ENCODE measurements at places on chromosomes 3 and 15. TPM values are rescaled to one million over a fixed set of nuclear protein-coding genes. Genes with fewer than 3 reads are reported as not detected.

DNA sequence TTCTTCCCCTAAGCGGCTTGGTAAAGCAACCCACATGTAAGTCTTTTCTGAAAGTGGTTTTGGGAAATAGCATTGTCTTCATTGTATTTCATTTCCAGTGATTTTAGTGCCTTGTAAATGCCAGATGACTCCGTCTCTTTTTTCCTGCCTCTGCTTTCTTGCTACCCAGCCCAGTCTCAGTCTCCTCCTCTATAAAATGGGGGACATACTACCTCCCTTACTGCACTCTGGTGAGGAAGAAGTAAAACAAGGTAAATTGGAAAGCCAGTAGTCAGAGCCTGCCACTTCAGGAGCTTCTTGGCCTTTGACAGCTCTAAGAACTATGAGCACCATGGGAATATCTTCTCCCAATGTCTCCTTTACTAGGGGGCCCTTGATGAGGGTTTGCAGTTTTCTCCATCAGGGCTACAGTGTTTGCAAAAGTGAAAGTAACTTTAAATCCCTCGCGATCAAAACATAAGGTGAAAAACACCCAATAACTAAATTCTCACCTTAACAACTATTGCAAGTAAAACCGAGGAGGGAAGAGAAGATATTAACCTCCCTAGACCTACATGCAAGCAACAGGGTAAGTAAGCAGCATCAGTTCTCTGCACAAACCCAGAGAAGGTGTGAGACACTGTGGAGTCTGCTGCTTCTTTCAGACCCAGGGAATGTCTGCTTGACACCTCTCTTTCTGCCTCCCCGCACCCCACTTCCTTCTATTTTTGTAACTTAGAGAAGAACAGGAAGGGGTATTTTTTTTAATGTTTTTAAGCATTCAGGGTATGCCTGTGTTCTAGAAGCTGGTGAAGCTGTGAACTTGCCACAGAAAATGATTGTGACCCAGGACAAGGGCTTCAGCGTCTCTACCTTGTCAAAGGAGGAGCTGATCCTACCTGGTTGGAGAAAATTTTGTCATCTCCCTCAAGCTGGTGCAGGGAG, 159.1 kb upstream of the EOMES start:
- peak; percentile 57 for DNase-seq

CDV3 gene
- total RNA-seq: 228 TPM

- DNase-seq: no peak
Measured at GRCh38 chr3:171832989-171833388, 10.2 kb upstream of the TMEM212 start.

- DNase-seq: no peak
Measured at GRCh38 chr3:47867451-47868044, 64.6 kb downstream of the DHX30 start.

LRRC49 gene
- 0.39 TPM for total RNA-seq

GRCh38 chr15:101531170-101531569, 41.7 kb upstream of the PCSK6 start:
- DNase-seq: no peak

GRCh38 chr15:62603742-62604141, 438.7 kb upstream of the C2CD4B start:
- no peak for DNase-seq

GRCh38 chr15:68470049-68470742, 38.2 kb upstream of the ITGA11 start:
- no peak for DNase-seq

TMEM207 gene
- total RNA-seq: not detected

DNA sequence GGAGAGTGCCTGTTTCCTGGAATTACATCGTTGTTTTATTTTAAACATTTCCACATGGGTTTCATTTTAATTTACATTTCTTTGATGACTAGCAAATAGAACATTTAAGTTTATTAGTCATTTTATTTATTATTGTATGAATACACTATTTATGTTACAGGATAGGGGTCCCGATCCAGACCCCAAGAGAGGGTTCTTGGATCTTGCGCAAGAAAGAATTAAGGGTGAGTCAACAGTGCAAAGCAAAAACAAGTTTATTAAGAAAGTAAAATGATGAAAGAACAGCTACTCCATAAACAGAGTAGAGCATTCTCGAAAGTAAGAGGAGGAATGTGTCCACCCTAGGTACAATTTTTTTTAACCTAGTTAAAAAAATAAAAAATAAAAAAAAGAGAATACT, 539.5 kb downstream of the NAALADL2 start:
- no peak for DNase-seq

TM4SF1 gene
- not detected for total RNA-seq

LOXL1 gene
- 3.5 TPM for total RNA-seq

TMEM87A gene
- 51.4 TPM for total RNA-seq

- DNase-seq: no peak
Measured at GRCh38 chr15:43939070-43939469, 112.3 kb downstream of the WDR76 start.

DNA sequence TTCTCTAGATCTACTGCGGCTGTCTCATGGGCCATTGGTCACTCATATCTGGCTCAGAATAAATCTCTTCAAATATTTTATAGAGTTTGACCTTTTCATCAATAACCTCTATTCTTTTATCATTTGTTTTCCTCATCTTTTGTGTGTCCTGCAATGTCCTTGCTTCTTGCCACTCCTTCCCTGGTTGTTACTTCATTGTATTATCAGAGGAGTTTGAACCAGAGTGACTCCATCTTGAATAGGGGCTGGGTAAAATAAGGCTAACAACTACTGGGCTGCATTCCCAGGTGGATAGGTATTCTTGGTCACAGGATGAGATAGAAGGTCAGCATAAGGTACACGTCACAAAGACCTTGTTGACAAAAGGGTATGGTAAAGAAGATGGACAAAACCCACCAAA, 9.9 kb upstream of the LPCAT4 start:
- DNase-seq: no peak

SLC24A1 gene
- 2.2 TPM for total RNA-seq

GRCh38 chr3:39136533-39137434, 16.6 kb downstream of the CSRNP1 start:
- no peak for DNase-seq

DNA sequence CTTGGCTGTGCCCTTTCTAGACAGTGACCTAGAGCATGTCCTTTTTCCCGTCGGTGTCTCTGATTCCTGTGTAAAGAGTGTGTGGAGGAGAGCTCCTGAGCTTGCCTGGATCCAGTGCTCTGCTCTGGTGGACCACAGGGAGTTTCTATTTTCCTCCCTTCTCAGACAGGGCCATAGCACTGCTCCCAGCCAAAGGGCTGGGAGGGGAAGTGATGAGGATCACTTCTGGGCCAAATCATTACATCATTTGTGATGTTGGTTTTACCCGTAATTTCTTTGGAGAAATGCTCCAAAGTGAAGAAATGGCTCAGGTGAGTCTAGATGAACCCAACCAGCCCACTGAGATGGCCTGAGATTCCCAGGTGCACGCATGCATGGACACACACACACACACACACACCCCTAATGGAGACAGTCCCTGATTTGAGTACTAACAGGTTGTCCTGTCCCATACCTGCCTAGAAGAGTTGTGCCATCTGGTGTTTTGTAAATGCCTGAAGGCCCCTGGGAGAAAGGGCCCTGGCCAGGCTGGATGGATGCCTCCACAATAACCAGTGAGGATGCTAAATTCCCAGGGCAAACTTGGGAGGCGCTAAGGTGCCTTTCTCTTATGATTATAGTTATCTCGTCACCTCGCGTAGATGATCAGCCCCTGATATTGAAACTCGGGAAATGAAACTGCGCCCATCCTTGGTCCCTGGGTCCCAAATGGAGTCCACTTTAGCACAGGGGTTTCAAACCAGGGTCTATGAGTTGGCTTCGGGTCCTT, 86.9 kb downstream of the ASB7 start:
- no peak for DNase-seq

CCPG1 gene
- total RNA-seq: 31.5 TPM

KBTBD13 gene
- not detected for total RNA-seq

DNA sequence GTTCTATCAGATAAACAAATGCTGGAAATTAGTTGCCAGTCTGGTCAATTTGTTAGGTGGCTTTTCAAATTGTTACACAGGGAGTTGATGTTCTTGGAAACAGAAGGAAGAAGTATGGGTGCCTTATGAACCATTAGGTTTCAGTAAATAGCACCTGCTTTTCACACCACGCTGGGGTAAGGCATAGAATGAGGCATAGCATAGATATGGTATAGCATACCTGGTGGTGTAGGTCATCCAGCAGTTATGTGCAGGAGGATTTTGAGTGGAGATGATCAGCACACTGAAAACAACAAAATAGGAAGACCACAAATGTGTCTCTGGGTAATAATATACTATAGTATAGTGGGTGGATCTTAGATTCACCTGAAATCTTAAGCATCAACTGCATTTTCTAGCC, 121.4 kb downstream of the GMPS start:
- no peak for DNase-seq

DNA sequence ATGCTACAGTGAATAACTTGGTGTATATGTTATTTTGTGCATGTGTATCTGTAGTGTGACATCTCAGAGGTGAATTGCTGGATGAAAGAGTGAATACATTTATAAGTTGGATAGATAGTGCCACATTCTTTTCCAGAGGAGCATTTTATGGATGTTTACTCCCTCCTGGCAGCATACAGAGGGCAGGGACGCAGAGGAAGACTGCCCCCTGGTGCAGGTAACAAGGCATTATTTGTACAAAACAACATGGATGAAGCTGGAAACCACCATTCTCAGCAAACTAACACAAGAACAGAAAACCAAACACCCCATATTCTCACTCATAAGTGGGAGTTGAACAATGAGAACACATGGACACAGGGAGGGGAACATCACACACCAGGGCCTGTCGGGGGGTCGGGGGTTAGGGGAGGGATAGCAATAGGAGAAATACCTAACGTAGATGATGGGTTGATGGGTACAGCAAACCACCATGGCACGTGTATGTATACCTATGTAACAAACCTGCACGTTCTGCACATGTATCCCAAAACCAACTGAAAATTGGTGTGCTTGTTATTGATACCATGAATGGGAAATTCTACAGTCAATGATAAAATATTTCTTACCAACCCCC, 57.9 kb upstream of the CTXND1 start:
- DNase-seq: no peak

- no peak for DNase-seq
Measured at GRCh38 chr3:141392897-141393734, 24.8 kb downstream of the ZBTB38 start.

DNA sequence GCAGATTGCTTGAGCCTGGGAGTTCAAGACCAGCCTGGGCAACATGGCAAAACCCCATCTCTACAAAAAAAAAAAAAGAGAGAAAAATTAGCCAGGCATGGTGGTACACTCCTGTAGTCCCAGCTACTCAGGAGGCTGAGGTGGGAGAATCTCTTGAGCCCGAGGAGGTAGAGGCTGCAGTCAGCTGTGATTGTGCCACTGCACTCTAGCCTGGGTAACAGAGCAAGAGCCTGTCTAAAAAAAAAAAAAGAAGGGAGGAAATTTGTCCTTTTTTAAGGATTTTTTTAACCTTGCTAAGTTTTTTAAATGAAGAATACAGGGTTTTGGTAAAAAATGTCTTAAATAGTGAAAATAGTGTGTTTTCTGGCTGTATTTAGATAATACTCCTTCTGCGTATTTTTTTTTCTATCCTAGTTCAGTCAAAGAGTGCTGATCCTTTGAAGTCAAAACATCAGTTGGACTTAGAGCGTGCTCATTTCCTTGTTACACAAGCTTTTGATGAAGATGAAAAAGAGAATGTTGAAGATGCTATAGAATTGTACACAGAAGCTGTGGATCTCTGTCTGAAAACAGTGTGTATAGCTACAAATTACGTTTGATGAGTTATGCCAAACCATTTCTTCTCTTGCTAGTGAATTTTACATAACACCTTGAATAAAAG, 11.1 kb downstream of the CAPN7 start:
- no peak for DNase-seq

DNA sequence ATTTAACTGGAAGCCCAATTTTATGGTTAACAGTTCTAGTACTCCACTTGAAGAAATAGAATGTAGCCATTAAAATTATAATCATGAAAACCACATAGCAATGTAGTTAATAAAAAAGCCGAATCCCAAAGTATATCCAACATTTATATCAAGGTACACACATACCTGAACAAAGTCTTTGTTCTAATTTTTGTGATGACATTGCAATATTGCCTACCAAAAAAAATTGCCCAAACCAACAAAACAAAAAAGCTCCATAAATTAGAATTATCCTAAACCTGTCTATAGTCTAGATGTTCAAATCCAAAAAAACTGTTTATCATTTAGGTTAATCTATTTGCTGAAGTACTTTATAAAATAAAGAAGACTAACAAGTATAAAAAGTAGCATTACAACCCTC, 70.8 kb downstream of the CSNK1G1 start:
- no peak for DNase-seq

GOLGA6B gene
- total RNA-seq: 0.22 TPM

SPTBN5 gene
- total RNA-seq: 2.3 TPM

GRCh38 chr15:64459066-64459781, 1.2 kb upstream of the ZNF609 start:
- no peak for DNase-seq

SQOR gene
- total RNA-seq: 16.9 TPM

DNA sequence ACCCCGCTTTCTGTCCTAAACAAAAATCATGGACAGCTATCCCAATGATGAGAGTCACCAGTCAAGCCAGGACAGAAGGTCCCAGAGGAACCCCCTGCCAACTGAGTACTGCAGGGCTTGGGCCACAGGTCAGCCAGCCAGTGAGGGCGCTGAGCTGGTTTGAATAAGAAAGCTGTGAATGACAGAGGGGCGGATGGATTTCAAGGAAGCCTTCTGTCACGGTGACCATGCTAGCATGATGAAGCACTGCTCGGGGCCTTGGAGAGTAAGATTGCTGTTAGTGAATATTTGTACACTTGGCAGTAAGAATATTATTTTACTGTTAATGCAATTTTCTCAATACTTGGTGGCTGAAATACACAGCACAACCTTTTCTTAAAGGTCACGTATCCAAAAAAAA, 734.0 kb upstream of the NR2F2 start:
- DNase-seq: no peak

BNC1 gene
- total RNA-seq: not detected

SCG5 gene
- not detected for total RNA-seq

NDN gene
- not detected for total RNA-seq

TRPM1 gene
- total RNA-seq: not detected

LHFPL4 gene
- total RNA-seq: not detected

SLC28A2 gene
- total RNA-seq: not detected

DNA sequence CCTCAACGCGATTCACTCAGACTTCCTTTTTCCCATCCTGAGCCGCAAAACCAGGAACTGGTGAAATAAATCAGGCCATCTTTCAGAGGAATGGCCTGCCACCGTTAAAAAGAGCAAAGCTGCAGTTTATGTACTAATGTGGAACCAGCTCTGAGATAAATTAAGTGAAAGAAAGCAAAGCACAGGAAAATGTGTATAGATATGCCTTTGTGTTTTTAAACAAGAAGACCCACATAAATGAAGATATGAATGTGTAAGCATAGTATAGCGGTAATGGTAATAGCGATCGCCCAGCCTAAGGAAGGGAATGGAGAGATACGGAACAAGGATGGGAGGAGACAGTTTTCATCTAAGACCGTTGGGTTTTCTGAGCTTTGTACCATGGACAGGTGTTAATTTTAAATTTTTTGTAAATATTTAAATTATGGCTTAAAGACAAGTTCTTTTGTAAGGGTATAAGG, 30.8 kb upstream of the RPN1 start:
- no peak for DNase-seq

ADAMTS7 gene
- 0.11 TPM for total RNA-seq

GUCA1C gene
- not detected for total RNA-seq
